ENCODE measurements at places on chromosomes 7 and 10.

- DNase-seq = no peak
Measured at GRCh38 chr10:36280890-36281499, 638.9 kb upstream of the FZD8 start.

DNA sequence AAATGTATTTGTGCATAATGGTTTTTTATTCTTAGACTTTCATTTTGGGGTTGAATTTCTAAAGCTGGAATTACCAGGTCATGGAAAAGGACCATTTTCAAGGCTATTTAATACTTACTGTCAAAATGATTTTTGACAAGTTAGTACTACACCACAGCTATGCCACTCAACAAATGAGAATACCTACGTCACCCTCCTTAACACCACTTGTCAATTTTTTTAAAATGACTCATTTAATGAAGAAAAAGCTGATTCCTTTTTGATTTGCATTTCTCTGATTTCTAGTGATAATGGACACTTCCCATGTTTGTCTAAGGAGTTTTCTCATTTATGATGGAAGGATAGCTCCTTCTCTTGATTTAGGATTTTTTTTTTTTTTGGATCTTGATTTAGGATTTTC lies 63.3 kb downstream of the VSTM4 start:
- DNase-seq = no peak

GRCh38 chr7:132049462-132050304 lies 493.3 kb upstream of the PODXL start:
- no peak for DNase-seq

GRCh38 chr7:15159261-15159660 lies 256.7 kb upstream of the DGKB start:
- no peak for DNase-seq

GRCh38 chr7:38232502-38233366 lies 40.7 kb downstream of the TARP start:
- peak; percentile 46 for DNase-seq

DNA sequence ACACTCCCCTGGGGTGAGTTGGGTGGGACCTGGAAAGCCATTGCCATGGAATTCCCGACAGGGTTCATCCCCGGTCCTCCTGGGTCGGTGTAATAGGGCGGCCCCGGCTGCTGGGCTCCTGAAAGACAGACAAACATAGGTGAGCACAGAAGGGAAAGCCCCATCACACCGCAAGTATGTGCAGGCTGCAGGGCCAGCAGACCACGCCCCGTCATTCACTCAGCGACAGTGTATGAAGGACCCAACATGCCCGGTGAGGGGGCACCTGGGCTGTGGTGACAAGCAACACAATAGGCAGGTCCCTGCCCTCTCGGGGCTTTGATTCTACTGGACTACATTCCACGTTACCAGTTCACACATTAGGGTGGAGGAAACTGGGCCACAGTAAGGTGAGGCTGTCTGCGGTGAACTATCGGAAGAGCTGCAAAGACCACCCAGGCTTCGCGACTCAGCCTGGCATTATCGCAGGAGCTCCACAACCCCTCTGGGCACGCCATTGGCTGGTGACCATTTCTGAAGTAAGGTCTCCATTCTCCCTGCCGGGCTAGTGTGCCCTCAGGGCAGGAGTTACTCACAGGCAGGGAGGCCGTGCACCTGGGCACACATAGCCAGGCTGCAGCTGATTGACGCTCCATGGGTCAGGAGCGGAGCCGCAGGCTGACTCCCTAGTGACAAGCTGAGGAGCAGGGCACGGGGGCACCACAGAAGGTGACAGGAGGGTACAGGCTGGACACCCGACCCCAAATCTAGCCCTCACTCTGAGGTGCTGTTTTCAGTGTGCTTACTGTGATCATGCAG lies 99.2 kb downstream of the VOPP1 start:
- no peak for DNase-seq

- DNase-seq = no peak
Measured at GRCh38 chr10:7438196-7438986, 27.6 kb upstream of the SFMBT2 start.

DNA sequence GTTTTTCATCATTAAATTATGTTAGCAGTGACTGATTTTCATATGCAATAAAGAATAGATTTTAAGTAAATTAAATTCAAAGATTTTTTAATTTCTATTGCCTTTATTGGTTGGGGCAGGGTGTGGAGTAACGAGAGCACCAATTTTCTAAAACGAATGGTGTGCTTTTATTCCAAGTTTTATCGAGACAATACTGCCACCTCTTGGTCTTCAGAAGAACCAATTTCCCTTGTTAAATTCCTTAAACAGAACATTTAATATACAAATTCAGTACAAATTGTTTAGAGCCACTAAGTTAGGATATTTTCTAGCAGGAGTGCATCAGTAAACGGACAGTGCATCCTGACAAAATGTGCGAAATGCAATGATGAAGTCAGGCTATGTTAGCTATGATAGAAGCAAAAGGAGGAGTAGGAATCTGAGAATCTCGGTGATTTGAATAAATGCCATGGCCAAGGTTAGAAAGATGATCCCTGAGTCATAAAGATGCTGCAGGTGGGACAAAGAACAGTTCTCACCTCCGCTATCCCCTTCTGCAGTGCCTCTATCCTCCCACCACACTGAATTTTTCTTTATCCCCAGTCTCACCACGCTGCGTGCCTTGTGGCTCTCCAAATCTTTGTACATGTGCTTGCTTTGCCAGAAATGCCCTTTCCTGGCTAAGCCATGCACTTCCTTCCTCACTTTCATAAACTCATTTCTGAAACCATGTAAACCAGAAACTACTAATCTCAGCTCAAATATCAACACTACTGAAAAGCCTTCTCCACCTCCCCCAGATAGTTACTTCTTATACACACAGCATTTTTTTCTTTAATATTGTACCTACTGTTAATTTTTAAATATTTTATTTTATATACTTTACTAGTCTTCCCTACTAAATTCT lies 31.9 kb upstream of the AGBL3 start:
- no peak for DNase-seq

DNA sequence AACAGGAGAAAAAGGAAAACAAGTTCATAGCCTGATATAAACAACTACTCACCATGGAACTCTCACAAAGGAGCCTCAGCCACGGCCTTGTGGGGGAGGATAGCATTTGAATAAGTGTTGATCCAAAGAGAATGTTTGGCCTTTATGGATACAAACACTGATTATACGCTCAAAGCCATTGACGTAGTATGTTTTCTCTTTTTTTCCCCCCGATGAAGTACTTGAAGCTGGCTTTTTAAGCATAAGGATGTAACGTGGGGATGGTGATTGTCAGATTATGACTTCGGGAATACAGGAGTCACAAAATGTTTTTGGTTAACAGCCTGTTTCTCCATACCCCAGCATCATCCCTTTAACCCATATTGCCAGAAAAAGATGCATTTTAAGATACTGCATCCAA lies 39.8 kb downstream of the CELF2 start:
- DNase-seq = no peak

GRCh38 chr7:100509231-100509630 lies 25.5 kb downstream of the NYAP1 start:
- DNase-seq = no peak

- peak; percentile 29 for DNase-seq
Measured at GRCh38 chr10:47024399-47025252, 113.4 kb downstream of the PTPN20 start.

DNA sequence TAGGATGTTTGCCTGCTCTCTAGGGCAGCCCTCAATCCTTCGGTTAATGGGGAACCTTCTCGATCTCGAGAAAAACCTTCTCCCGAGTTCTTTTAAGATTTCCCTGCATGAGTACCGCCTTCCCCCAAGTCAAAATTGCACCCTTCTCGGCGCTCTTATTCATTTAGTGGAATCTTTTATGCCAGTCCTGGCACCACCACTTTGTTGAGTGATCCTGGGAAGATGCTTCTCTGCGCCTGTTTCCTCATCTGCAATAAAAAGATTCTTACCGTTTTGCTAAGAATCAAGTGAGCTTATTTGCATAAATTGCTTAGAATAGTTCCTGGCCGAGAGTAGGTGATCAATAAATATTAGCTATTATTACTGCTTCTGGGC lies 697 bp downstream of the ARPC1A start:
- DNase-seq = no peak

GRCh38 chr7:4042402-4043045 lies 639.6 kb upstream of the FOXK1 start:
- DNase-seq = no peak

DNA sequence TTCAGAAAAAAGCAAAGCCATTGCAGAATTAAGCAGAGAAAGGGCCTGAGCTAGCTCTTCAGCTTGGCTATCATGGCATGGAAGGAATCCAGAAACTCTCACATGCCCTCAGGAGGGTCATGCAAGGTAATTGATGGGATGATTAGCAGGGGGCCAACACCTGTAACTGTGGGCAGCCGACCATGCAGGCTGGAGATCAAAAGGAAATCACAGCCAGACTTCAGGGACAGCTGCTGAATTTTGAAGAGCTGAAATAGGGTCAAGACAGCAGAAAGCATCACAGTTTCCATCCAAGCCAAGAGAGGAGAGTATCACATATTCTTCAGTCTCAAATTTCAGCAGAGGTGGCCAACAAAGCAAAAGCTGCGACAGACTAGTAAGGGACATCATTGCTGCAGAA lies 239.6 kb upstream of the STEAP1 start:
- DNase-seq = no peak

- no peak for DNase-seq
Measured at GRCh38 chr10:663831-664251, 25.6 kb downstream of the DIP2C start.

- no peak for DNase-seq
Measured at GRCh38 chr7:24229481-24230226, 54.3 kb upstream of the NPY start.

- no peak for DNase-seq
Measured at GRCh38 chr10:132872658-132873057, 69.7 kb downstream of the CFAP46 start.

- DNase-seq = no peak
Measured at GRCh38 chr7:144414815-144415214, 11.3 kb upstream of the NOBOX start.

DNA sequence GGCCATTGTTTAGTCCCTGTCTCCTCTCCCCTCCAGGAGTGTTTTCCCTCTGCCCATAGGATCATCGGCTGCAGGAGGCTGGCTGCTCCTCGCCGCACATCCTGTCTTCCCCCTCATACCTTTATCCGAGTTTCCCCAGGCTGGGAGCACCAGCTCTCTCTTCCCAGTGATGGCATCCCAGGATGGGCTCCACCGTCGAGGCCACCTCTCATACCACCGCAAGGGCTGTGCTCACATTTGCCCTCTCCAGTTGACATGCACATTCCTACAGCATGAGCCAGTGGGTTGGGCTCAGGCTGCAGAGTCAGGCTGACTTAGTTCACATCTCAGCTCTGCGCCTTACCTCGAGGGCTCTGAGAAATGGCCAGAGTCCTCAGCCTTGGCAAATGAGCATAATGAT lies 12.1 kb downstream of the HKDC1 start:
- no peak for DNase-seq

DNA sequence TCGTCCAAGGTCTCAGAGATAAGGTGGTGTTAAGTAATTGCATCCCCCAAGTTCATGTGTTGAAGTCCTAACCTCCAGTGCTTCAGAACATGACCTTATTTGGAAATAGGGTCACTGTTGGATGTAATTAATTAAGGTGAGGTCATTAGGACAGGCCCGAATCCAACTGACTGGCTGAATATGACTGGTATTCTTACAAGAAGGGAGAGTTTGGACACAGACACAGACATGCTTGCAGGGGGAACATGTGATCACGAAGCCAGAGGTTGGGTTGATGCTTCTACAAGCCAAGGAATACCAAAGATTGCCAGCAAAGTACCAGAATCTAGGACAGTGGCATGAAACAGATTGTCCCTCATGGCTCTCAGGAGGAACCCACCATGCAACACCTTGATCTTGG lies 173.5 kb upstream of the LYZL2 start:
- no peak for DNase-seq

GRCh38 chr10:22317076-22317370 lies 835 bp downstream of the COMMD3 start:
- DNase-seq = no peak

- DNase-seq = no peak
Measured at GRCh38 chr7:36690514-36691187, 33.6 kb downstream of the AOAH start.

GRCh38 chr7:72435366-72435765 lies 23.2 kb upstream of the CALN1 start:
- no peak for DNase-seq

- DNase-seq = no peak
Measured at GRCh38 chr7:25906003-25906402, 246.0 kb upstream of the NFE2L3 start.

DNA sequence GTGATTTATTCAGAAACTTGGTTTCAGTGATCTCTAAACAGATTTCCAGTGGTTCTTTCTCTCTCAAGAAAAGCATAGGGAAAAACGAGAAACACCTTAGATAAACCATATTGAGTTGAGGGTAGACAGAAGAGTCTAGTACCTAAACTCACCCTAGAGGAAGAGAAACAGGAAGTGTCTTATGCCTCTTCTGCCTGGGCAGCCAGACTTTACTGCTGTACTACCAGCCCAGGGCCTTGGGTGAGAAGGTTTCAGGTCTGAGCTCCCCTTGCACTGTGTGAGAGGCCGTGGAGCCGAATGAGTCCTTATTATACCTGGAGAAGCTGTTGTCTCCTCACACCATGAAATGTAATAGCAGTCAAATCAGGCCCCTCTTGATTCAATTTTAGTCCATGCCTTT lies 18.2 kb downstream of the HIF1AN start:
- DNase-seq = no peak

- no peak for DNase-seq
Measured at GRCh38 chr7:85010306-85010705, 176.6 kb downstream of the SEMA3D start.

- DNase-seq = no peak
Measured at GRCh38 chr7:81641873-81642272, 128.0 kb downstream of the HGF start.
